ENCODE measurements at places on chromosomes 16 and 17.
A peak's percentile ranks its signal among the peaks of the same experiment; 100 is the strongest.

DNA sequence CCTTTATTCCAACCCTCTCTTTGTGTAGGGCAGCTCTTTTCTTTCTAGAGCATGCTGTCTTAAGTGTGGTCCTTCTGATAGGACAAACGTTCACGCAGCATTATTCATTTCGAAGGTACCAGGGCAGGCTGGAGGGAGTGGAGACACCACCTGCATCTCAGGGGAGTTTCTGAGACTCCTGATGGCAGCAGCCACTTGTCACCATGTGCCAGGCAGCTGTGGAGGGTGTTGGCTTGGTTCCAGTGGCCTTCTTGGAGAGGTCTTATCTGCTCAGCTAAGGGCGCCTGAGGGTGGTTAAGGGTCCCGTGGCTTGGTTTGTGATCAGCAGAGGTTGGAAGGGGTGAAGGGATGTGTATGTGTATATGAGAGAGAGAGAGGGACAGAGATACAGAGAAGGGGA lies 257.1 kb upstream of the EEF2KMT start:
- no peak for DNase-seq

- no peak for DNase-seq
Observed at GRCh38 chr17:21250854-21251253, 2.4 kb downstream of the NATD1 start.

- no peak for DNase-seq
Observed at GRCh38 chr17:2124391-2124790, 69.5 kb downstream of the HIC1 start.

- no peak for DNase-seq
Observed at GRCh38 chr16:67528870-67529581, 397 bp downstream of the RIPOR1 start.

DNA sequence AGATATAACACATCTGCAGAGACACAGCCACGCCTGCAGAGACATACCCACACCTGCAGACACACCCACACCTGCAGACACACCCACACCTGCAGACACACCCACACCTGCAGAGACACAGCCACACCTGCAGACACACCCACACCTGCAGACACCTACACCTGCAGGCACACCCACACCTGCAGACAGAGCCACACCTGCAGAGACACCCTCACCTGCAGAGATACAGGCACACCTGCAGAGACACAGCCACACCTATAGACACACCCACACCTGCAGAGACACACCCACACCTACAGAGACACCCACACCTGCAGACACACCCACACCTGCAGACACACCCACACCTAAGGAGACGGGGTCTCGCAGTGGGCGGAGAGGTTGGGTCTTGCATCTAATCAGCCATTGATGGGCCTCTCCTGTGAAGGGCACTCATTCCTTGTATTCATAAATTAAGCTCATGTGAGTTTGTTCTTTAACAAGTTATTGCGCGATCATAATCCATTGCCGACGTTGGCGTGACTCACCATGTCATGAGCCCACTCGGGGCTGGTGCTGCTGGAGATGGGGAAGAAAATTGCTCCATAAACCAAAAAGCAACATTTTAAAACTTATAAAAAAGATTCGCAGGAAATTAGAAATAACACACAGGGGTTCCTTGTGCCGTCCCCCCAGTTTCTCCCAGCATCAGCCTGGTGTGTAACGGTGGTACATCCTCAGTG lies 28.9 kb upstream of the CDH15 start:
- DNase-seq, result no peak

- peak; percentile 61 for DNase-seq
Observed at GRCh38 chr16:4505356-4506147, 29.4 kb downstream of the HMOX2 start.

- no peak for DNase-seq
Observed at GRCh38 chr16:83200005-83200779, 573.4 kb downstream of the CDH13 start.

DNA sequence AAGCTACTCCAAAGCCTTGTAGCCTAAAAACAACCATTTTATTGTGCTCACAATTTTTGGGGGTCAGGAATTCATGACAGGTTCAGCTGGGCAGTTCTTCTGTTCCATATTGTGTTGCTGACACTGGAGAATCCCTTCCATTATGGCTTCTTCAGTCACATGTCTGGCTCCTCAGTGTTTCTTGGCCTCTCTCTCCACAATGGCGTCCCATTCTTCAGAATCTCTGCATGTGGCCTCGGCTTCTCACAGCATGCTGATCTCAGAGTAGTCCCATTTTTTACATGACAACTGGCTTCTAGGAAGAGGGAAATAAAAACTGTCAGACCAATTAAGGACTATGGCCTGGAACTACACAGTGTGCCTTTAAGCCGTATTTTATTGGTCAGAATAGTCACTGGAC lies 49.7 kb downstream of the NF1 start:
- DNase-seq, result no peak

DNA sequence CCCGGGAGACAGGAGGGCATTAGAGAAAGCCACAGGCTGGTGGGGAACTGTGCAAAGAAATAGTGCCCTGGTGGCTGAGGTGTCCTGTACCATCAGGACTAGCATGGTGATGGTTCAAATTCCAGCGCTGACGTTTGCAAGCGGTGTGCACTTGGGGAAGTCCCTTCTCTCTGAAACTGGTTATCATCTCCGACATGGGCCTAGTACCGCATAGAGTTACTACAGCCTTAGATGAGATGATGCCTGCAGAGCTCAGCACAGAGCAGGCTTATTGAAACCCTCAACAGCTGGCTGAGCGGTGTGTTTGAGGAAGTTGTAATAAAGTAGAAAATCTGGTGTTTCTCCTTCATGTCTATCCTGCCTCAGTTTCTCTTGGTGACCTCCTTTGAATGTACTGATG lies 136.7 kb upstream of the WSCD1 start:
- no peak for DNase-seq

DNA sequence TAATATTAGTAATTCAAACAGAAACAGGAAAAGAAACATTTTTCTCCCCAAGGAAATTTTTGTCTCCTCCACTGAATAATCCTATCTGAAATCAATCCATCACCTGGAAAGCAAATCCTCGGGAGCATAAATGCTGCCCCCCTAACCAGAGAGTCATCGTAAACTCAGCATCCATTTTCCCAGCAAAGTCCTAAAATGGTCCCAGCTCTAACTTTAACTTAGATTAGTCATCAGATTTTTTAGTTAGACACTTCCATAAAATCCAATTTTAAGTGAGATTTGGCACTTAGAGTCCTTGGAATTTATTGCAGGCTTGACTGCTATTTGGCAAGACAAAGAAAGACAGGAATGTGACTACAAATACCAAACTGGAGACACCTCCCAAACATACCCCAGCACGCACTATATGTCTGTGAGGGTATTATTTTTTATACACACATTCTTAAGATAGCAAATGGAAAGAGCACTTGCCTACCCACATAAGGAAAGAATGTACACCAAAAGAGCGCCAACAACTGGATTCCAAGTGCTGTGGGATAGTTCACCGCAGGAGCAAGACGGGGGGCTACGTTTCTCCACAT lies 15.4 kb downstream of the SCO1 start:
- DNase-seq, result no peak

- DNase-seq, result no peak
Observed at GRCh38 chr17:52647411-52647810, 488.9 kb upstream of the CA10 start.

DNA sequence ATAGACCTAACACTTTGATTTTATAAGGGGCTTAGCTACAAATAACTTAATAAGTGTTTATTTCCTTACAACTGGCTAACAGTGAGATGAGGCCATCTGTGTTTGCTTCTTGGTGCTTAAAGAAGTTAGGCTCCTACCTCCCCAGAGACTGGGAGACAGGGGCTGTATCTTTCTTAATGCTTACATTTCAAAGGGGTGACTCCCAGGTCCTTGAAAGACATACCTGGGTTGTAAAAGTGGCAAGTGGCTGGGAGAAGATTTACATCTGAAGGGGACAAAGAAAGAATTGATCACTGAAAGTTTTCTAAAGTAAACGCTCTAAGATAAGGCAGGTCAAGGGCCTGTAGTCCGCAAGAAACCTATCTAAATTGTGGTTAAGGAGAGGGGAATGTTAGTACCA lies 196.8 kb downstream of the CNTNAP4 start:
- DNase-seq, result no peak

DNA sequence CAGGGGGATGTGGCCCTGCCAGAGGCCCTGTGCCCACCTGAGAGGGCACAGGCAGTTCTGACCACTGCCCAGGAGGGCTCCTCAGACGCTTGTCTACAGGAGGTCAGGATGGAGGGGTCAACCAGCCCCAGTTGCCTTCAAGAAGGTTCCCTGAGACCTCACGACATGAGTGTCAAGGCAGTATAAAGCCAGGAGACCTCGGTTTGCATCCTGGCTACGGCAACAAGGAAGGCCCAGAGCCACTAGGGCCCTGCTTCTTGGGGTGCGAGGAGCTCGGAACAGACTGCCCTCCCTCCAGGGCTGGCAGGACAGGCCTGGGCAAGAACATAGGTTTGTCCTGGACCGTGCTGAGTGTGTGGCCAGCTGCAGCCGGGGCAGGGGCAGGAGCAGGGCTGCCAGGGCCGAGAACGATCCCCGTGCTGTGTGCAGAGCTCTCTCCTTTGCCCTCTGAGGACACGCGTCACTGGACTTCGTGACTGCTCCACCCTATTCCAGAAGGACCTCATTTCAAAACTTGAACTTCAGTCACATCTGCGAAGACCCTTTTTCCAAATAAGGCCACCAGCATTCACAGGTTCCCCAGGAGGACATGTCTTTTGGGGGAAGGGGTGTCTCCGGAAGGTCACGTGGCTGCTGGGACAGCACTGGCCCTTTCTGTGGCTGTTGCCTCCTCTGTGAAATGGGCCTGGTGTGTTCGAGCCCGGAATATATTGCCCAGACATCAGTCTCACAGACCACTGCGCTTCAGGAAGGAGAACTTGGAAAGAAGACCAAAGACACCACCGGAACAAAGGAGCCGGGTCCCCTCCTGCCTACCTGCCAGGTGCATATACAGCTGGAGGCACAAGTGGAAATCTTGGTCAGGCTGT lies 27.7 kb downstream of the SLC7A5 start:
- no peak for DNase-seq

GRCh38 chr17:336110-337021 lies 16.2 kb downstream of the RPH3AL start:
- DNase-seq, result peak; percentile 16

DNA sequence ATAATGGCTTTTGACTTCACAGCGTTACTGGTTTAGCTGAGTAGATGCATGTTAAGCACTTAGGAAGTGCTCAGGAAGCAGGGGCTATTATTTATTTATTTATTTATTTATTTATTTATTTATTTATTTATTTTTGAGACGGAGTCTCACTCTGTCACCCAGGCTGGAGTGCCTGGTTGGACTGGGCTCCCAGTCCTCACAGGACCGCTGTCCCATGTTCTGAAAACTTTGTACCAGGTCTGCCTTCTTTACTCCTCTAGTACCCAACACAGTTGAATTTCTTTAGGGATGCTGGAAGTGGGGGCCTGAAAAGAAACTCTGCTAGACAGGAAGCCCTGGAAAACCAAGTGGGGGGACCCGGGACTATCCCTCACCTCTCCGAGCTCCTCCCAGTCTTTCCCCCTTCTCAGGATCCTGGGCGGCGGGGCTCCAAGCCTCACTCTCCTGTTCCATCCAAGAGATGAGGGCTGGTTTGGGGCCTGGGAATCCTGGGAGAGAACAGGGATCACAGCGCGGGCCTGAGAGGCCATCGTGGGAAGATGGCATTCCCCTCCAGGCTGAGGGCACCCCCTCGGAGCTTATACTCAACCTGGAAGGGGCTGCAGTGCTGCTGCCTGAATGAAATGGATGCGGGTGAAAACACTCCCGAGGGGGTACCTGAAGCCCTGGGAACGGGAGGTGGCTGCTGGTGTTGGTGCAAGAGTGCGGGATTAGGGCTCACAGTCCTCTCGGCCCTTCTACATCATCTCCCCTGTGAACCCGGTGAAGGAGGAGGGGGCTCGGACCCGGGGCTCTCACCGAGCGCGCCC lies 674 bp downstream of the ZNF688 start:
- no peak for DNase-seq

- DNase-seq, result no peak
Observed at GRCh38 chr17:21039839-21040575, 2.8 kb downstream of the USP22 start.

DNA sequence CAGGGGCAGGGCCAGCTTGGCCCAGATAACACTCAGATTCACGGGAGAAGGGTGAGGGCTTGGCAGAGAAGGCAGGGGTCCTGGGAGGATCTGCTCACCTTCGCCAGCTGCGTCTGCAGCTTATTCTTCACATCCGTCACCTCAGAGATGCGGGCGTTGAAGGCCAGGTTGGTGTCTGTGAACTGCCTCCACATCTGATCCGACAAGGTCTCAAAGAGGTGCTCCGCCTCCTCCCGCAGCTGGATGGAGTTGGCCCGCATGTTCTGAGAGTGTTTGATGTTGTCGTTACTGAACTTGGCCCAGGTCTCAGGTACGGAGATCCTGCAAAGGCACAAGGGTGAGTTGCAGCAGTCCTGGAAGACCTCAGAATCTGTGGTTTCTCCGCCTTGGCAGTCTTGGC lies 18.9 kb downstream of the TEKT5 start:
- DNase-seq, result no peak

- DNase-seq, result no peak
Observed at GRCh38 chr16:67959536-67960329, 8.7 kb downstream of the SLC12A4 start.

DNA sequence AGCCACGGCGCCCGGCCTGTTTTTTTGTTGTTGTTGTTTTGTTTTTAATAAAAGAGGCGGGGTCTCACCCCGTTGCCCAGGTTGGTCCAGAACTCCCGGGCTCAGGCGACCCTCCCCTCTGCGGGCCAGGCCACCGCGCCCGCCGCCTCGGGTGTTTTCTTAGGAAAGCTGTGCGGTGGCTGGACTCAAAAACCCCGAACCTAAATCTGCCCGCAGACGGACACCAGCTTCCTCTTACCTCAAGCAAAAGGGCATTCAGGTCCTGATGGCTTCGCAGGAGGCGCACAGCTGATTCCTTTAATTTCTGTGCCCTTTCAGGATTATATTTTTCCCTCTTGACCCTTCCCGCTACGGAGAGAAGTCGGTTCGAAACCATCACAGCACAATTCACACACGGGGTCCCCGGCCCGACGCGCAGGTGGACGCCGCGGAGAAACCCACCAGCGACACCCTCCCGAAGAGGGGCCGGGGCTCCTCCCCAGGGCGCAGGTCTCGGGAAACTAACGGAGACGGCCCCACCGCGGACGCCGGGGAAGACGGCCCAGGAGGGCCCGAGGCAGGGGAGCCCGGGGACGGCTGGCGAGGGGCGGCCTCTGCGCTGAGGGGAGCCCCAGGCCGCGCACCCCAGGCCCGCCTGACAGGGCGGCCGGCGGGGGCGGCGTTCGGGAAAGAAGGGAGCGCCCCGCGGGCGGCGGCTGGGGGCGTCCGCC lies 653 bp downstream of the FANCA start:
- no peak for DNase-seq
